ENCODE measurements at places on chromosomes 12 and 14.

DNA sequence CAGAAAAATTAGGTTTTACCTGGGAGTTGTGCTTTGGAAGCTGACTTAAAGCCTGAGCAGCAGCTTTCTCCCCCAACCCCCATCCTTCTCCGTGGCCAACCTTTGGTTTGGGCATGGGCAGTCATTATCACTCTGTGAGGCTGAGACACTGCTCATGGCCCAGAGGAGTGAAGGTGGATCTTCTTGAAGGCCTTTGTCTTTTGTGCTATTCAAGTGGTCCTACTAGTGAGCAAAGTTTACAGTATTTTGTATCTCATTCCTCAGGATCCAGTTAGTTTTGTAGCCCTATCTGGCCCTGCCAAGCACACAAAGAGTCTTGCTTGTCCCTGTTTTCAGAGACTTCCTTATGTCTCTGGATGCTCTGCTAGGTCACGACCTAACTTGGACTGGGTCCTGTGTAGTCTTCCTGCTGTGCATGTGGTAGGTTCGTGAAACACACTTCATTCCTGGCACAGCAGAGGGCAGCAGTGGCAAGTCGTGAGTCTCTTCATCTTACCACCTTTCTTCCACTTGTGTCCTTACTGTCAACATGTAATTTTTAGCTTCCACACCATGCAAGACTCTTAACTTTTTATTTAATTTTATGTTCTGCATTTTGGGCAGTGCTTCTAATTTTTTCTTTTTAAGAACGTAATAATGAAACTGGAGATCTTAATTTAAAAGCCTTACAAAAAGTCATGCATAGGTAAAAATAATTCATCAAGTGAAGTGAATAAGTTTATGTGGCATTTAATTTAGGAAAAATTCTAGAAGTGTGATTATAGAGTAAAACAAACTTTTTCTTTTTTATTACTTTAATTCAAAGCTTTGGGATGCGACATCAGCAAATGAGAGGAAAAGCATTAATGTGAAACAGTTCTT, 53.7 kb downstream of the APAF1 start:
- peak; percentile 38 for DNase-seq

DNA sequence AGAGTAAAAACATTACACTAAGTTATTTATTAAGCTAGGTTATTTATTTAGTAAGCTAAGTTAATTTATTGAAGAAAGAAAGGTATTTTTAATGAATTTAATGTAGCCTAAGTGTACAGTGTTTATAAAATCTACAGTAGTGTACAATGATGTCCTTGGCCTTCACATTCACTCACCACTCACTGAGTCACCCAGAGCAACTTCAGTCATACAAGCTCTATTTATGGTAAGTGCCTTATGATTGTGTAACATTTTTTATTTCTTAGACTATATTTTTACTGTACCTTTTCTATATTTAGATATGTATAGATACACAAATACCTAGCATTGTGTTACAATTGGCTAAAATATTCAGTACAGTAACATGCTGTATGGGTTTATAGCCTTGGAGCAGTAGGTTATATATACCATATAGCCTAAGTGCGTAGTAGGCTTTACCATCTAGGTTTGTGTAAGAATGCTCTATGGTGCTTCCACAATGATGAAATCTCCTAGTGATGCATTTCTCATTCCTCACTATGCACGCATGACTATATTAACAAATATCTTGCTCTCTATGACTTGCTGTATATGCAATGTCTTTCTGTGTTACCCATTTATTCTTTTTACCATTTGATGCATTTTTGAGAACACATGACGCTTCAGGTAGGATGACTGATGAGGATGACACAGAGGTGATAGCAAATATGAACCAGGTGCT, 309.6 kb upstream of the ATXN7L3B start:
- DNase-seq: no peak

DNA sequence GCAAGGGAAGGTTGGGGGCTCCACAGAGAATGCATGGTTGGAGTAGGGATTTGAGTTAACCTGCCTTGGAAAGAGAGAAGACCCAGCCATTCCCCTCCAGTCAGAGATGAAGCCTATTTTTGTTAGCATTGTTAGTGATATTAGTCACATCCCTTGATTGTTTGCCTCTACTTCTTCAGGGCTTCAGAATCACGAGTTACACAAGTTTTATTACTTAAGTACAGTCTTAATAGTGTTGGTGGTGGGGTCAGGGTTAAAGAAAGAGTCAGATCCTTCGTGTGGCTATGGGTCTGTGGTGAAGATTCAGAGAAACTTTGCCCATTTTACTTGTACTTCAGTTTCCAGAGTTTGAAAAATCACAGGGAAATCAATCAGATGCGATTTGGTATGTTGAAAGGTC, 363.1 kb downstream of the LRIG3 start:
- no peak for DNase-seq

- no peak for DNase-seq
These were observed 6.5 kb downstream of the EPS8 start for GRCh38 chr12:15782667-15783066.

GRCh38 chr14:95286645-95287044, 33.1 kb downstream of the CLMN start:
- DNase-seq: no peak

DNA sequence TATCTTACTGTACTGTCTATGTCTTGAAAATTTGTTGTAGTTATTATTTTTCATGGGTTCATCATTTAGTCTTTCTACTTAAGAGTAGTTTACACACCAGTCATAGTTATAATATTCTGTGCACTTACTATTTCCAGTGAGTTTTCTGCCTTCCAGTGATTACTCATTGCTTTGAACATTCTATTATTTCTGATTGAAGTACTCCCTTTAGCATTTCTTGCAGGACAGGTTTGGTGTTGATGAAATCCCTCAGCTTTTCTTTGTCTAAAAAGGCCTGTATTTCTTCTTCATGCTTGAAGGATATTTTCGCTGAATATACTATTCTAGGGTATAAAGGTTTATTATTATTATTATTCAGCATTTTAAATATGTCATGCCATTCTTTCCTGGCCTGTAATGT, 66.8 kb downstream of the TSPAN8 start:
- DNase-seq: no peak

- DNase-seq: no peak
These were observed 50.2 kb upstream of the SMCO2 start for GRCh38 chr12:27396216-27396815.

GRCh38 chr12:52964556-52965336, 15.8 kb downstream of the KRT18 start:
- no peak for DNase-seq

GRCh38 chr12:1147821-1148220, 156.8 kb downstream of the ERC1 start:
- no peak for DNase-seq

DNA sequence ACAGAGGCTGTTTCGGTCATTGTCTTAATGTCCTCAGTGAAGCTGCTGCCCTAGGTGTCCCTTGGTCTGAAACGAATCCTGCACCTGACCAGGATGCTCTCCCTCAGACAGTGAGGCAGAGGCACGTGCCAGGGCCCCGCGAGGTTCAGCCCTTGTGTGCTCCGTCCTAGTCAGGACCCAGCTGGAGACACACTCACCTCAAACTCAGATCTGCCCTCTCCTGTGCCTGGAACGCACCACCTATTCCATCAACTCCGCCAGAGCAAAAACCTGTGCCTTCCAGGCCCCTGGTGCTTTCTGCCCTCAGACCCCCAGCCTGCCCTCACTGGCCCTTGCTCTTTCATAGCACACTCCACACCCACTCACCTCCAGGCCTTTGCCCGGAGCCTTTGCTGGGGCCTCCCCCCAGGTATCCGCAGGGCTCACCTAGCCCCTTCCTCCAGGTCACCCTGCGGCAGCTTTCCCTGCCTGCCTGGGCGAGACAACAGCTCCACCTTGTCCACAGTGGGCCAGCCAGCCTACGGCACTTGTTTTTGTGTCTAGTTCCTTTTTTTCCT, 150.6 kb downstream of the BCL11B start:
- DNase-seq: no peak

- no peak for DNase-seq
These were observed 348.3 kb downstream of the ZFP36L1 start for GRCh38 chr14:68444449-68445168.

DNA sequence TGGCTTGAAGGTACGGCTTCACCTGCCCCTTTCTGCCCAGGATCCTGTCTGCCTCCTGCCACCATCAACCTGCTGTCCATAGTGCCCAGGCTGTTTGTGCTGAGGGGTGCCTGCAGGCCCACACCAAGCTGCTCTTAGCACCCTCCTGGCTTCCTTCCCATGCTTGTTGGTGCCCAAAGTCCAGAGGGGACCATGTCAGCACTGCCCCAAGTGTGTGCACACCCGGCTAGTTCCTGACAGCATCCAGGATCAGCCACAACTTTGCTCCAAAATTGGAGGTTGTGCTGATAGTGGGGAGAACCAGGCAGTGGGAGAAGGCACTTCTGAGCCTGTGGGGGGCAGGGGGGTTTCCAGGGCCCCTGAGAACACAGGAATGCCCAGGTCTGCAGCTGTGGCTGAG, 44.5 kb upstream of the PRPF39 start:
- no peak for DNase-seq

DNA sequence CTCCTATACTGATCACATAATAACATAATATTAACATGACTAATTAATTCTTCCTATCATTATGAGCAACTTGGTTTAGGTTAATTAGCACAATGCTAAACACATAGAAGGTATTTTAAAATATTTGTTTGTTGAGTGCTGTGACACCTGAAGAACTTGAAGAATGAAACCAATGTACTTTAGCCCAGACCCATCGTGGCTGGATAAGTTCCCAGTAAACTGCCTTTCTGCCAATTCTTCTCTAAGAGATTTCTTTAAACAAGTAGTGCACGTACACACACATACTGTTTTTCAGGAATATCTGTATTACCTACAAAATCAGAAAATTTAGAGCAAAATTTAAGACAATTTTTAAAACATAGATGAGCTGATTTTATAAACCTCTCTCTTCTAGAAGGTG, 207.4 kb upstream of the SSTR1 start:
- no peak for DNase-seq

GRCh38 chr14:76997257-76997970, 31.1 kb downstream of the IRF2BPL start:
- no peak for DNase-seq

- DNase-seq: no peak
These were observed 1093.3 kb downstream of the SLC16A7 start for GRCh38 chr12:60689137-60689536.

DNA sequence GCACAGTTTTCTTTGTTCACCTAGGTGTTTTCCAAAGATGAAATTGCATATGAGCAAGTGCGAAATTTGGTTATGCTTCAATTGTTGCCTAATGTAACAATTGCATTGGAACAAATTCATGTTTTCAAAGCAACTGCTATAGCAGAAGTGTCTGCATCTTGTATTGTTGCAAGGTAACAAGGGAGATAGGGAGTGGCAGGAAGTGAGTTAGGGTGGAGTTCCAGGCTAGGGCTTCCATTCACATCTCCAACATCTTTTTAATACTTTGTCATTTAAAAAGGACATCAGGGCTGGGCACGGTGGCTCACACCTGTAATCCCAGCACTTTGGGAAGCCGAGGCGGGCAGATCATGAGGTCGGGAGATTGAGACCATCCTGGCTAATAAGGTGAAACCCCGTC, 312.3 kb upstream of the E2F7 start:
- DNase-seq: no peak

DNA sequence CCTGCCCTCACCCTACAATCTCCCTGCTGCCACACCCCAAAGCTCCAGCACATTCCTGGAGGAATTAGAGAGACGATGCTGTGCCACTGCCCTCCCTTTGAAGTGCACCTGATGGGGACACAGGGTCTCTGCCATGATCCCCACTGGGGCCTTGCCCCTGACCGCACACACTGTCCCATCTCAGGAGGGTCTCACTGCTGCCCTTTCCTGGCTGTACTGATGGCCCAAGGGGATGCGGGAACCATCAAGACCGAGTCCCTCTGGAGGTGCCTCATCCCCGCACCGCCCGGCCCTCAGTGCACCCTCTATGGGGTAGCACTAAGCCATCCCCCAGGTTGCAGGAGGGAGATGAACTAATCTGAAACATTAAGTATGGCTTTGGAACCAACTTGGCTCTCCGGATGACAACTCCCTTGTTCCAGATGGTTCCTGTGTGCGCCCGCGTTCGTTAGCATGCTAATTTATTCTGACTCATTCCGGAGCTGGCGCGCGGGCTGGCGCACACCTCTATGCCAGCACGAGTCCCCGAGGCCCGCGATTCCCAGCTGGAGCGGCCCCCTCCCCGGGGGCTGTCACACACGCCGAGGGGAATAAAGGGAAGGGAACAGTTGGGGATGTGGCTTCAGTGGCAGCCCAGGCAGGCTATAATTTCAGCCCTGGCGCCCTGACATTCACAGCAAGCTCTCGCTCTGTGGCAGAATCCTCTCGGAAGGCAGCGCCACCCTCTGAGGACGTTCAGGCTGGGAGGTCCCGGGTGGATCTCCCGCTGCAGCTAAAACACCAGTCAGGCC, 34.2 kb upstream of the C14orf180 start:
- no peak for DNase-seq

DNA sequence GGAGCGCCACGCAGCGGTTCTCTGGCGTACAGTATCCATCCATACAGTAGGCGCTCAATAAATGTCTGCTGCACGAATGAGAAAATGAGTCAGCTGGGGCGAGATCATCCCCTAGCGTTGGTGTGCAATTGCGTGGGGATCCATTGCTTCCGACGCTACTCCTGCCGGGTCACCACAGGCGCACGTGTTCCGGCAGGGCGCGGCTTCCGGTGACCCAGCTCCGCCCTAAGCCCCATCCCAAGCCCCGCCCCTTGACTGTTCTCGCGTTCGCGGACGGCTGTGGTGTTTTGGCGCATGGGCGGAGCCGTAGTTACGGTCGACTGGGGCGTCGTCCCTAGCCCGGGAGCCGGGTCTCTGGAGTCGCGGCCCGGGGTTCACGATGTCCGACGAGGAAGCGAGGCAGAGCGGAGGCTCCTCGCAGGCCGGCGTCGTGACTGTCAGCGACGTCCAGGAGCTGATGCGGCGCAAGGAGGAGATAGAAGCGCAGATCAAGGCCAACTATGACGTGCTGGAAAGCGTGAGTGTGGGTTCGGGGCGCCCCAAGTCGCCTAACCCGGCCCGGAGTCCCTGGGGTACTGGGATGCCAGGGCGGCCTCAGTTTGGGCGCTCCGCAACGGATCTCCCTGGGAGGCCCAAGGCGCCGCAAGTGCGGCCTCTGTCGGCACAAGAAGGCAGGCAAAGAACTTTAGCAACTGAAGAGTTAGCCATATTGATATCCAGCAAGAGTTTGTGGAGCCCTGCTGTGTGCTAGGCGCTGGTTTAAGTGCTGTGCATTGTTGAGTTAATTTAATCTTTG, at the start of gene PSMD9:
Gene PSMD9, plus strand, starts transcription at position 313 of the 796 bp plus-strand sequence. Its CDS starts 67 bp downstream, at position 380.
- DNase-seq: peak; percentile 85

All from Panc1 (cell line).